ENCODE measurements at places on chromosomes 2 and 18. TPM values are rescaled to one million over a fixed set of nuclear protein-coding genes. Genes with fewer than 3 reads are reported as not detected.

DNA sequence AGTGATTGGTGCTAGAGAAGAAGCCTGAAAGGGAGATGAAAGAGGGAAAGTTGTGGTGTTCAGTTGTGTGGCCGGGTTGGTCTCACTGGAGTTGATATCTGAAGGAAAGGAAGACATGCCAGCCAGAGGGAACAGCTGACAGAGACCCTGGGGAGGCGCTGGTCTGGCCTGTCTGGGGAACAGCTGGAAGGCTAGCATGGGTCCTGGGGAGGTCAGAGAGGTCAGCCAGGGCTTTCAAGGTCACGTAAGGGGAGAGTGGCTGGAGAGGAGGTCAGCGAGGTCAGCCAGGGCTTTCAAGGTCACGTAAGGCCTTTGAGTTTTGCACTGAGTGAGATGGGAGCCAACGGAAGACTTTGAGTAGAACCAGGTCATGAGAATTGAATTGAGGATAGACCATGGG, 11.0 kb downstream of the DYSF start:
- no peak for DNase-seq

- DNase-seq, result no peak
Observed at GRCh38 chr2:164146441-164146840, 410.6 kb upstream of the FIGN start.

DNA sequence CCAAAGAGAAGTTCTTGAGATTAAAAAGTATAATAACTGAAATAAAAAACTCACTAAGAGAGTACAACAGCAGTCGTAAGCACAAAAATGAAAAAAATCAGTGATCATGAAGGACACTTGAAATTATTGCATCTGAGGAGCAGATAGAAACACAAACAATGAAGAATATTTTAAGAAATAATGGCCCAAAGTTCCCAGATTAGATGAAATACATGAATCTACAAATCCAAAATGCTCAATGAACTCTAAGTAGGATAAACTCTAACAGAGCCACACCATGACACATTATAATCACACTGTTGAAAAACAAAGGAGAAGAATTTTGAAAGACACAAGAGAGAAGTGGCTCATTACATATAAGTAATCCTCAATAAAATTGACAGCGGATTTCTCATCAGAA, 31.9 kb upstream of the EMILIN2 start:
- no peak for DNase-seq

DNA sequence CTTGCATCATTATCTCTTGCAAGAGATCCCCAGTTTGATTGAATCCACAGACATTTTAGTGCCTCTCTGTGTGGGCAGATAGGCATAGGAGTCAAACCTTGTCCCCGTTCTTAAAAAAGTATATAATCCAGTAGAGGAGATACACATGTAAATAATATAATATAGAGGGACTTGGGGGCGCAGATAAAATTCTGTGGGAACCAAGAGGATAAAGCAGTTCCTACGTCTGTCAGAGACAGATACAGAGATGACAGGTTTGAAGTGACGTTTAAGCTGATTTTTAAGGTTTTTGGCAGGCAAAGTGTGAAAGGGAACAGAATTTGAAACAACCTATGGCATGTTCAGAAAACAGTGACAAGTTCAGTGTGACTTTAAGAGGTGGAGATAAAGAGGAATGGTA, 63.1 kb downstream of the CAB39 start:
- DNase-seq, result no peak

DNA sequence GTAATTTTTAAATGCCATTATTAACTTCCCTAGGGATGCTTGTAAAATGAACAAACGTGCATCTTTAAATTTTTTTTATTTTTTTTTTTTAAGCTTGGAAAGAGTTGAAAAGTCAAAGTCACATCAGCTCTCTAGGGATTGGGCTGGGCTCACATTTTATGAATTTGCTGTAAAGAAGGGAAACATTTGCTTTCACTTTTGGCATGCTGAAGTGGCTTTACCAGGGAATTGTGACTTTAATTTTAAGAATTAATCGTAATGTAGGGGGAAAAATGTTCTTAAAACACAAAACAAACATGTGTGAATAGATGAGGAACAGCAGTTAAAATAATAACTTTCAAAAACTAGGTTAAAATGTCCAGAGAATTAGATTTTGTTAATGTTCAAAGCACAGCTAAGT, 123.0 kb downstream of the AGAP1 start:
- no peak for DNase-seq

The CYTIP gene
- 3.7 TPM for total RNA-seq
